ENCODE measurements at places on chromosomes 1 and 21.

DNA sequence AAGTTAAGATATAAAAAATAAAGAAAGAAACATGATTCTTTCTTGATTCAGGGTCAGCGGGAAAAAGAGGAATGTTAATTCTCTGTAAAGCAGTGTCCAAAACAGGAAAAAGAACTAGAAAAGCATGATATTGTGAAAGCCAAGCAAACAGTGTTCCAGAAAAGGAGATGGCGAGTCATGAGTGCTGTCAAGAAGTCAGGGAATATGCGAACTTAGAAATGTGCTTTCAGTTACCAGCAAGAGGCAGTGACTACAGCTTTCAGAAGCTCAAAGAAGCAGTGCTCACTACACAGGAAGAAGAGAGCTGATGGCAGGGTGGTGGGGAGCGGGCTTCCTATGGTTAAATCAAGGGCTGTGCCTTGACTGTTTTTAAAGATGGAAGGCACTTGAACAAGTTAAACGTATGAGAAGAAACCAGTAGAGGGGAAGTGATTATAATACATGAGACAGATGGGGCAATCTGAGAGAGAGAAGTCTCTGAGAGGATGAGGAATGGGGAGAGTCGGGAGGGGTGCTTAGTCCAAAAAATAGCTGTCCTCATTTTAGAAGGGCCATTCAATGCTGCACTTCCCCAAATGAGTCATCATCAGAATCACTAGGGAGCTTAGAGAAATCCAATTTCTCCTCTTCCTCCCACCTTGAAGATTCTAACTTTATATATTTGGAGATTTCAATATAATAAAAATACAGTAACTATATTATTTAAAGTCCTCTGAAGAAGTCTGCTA lies 90.4 kb downstream of the KCNK1 start:
- no peak for DNase-seq

DNA sequence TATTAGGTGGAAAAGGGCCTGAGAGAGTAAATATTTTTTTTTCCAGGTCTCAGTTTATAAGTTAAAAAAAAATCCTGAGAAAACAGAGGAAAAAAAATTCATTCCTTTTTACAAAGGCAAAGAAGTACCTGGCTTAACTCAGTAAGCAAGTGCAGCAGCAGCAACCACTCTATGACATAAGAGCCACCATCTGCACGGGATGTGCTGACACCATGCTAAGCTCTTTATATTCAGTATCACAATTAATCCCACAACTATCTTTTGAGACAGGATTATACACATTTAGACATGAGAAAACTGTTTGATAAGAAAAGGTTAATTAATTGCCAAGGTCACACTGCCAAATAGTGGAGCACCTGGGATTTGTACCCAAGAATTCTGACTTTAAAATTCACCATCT lies 13.4 kb upstream of the DPT start:
- no peak for DNase-seq

- DNase-seq: no peak
These were observed 6.8 kb downstream of the RPE65 start for GRCh38 chr1:68442822-68443556.

DNA sequence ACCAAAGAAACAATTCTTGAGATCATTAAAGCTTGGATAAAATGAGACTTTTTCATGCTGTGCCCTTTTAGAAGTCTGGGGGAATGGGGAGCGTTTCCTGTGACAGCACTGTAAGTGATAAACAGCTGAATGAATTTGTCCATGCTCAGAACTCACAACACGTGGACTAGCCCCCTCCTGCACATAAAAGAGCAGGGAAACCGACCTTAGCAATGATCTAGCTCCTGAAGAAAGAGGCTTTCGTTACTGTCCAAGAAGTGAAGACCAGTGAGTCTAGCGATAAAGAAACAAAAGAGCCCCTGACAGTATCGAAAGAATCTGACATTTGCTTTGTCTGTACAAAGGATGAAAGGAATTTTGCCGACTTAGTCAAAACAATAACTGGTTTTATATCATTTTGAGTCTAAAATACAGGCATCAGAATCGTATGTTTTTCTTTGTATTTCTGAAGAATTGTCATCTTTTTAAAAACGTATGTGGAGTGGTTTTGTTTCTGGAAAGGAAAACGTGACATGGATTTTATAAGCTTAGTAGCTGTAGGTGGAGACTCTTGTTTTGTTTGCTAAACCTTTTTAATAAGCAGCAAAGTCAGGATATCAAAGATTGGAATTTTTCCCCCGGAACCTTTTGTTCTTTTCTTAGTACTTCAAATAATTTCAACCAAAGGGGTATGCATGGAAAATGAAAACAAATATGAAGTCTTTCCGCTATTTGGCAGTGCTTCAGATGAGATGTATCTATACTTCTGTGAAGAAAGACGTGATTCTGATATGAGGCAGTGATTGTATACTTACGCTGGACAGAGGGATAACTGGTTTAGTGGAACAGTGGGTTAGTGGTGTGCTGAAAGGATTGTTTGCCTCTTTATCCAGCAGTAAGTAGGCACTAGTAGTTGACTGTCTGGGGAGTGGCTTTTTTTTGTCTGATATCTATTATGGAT lies 61.0 kb downstream of the MAST2 start:
- DNase-seq: no peak

DNA sequence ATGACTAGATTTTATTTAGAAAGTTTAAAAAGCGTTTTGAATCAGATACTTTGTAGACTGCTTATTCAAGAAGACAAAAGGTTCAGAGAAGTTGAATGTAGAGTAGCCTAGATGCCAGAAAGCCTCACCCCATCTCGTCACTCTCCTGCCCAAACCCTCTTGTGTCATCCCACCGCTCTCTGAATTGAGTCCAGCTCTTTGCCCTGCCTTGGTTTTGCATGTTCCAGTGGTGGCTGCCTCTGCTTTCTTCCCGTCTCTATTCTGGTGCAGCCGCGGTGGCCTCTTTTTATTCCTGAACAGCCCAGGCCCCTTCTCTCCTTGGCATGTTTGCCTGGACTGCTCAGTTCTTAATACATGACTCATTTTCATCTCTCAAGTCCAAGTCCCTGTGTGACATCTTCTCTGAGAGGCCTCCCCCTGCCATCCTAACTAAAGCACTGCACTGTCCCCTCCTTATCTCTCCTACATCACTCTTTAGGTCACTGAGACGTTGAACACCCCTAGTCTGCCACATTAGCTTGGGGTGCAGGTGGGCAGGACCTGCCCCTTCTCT lies 22.9 kb downstream of the PRDM2 start:
- DNase-seq: no peak

DNA sequence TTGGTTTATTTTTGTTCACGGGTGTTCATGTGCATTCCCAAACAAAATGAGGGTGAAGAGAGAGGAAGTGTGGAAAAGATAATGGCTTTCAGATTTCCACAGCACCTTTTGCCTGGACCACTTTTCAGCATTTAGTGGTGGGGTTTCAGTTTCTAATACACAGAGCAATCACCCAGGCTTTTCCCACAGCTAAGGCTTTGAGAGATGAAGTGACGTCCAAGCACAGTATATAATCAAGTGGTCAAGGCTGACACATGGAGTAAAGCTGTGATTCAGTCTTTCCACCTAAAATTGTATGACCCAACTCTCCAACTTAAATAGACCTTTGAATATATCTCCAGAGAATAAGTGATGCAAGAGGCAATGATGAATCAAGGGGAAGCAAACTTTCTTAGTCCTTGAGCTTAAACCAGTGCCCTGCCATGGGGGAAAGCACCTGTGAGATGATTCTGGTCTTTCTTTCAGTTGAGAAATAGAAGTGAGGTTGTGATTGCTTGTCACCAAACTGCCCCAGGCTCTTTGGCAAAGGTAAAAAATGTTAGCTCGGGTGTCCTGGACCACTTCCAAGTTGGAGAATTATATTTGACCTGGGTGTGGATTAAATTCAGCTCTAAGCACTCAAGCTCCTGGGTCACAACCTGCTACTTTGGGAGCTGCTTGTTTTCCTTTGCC lies 2.4 kb upstream of the PIK3R3 start:
- DNase-seq: no peak

GRCh38 chr1:223038288-223039006 lies 104.6 kb downstream of the TLR5 start:
- no peak for DNase-seq

GRCh38 chr1:41362749-41363590 lies 1.7 kb downstream of the FOXO6 start:
- no peak for DNase-seq

GRCh38 chr1:199087144-199087543 lies 448.3 kb downstream of the PTPRC start:
- no peak for DNase-seq

DNA sequence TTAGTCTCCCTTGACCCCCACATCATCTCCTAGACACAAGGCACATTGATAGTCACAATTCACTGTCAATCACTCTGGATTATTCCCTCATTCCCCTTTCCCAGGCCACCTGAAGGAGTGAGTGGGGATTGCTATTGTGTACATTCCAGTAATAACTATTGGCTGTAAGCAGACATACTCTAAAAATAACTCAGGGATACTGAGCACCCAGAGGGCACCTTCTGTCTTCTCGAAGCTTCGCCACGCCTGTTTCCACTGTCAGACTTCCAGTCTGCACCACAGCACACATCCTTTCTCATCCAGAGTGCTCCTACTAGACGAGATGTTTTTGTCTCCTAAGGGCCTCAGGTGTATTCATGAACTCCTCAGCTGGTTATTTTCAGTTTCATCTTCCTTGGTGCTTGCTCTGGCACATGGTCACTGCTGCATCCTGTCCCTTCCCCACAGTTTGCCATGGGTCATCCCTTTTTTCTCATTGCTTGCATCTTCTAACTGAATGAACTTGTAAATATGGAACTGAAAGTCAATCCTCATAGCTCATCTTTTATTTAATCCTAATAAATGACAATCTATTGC lies 848 bp upstream of the APOBEC4 start:
- no peak for DNase-seq

DNA sequence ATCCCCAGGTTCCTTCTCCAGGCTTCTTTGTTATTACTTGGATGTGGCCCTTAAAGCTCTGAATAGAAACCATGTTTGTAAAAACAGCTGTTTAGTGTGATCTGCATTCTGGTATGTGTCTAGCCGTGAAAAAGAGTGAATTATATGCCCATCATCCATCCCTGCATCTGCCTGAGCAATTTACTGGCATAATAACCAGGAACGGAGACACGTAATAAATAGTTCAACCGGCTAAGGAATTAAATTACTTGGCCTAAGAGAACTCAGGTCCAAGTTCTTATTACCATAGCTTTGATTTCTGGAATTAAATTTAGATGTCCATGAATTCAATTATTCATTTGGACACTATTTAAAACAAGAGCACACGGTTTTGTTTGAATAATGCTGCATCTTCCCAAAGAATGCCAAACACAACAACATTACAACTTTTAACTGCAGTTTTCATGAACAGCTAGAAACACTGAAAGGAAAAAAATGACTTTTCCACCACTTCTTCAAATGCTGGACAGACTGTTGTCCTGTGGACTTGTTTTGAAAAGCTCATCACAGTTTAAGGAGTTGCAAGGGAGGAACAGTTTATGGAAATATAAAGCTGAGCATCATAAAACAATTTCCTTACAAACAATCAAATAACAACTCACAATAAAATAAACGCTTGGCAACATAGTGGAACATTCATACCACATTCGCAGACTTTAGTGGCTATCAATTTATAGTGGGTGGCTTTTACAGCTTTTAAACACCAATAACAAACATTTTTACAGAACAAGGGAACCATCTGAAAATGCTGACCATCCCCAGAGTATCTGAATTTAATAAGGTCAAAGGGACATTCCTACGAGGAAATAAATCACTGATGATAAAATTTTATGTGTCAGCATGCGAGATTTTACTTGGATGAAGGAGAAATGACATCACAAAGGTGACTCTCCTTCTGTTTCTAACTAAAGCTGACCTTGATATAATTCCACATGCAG lies 144.7 kb downstream of the APP start:
- no peak for DNase-seq

GRCh38 chr1:80542231-80542630 lies 1258.5 kb upstream of the ADGRL2 start:
- no peak for DNase-seq

- DNase-seq: no peak
These were observed 96.5 kb downstream of the NEK7 start for GRCh38 chr1:198253259-198253658.

DNA sequence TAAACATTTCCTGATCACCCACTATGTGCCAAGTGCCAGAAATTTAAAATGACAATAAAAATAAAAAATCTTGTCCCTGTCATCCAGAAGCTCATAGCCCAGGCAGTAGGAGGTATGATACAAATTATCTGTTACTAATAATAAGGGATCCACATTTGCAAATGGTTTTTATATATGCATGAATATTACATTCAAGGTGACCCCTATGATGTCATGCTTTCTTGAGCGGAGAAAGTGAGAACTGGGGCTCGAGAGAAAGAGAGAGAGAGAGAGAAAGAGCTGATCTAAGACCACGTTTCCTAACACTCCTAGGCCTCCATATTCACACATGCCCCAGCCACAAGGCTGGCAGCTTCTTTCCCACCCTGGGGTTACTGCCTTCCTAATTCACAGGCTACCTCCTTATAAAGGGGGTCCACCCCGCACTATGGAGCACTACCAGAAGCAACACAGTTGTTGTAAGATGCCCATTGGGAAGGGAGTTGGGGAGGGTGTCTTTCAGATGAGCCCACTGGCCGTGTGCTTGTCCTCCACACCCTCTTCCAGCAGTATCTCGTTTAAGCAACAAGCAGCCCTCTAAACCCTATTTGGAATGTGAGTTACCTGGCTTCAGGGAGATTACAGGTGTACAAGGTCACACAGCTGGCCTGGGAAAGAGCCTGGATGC lies 28.8 kb upstream of the LRRN2 start:
- no peak for DNase-seq

DNA sequence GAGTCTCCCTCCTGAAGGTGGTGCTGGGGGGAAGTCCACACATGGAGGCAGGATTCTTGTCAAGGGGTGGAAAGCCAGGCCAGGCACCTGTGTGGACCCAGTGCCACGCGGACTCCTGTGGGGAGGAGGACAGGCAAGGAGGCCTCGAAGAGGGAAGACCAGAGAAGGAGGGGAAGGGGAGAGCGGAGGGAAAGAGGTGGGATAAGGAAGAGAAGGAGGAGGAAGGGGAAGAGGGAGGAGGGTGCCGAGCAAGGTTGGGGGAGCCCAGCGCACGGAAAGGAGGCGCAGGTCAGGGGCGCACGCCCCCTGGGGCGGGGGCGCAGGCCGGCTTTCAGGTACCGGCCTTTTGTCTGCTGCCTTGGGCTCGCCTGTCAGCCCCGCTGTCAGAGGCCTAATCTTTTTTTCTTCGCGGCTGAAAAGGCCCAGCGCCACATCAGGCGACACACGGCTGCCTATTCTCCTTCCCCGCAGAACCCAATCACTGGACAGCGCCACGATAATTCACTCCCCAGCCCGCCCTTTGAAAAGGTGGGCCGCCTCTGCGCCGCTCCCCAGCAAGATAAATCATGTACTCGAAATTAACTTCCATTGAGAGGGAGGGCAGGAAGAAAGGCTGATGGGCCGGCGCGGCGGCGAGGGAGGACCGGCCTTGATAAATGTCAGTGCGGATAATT lies 42.5 kb downstream of the PRDM16 start:
- no peak for DNase-seq

GRCh38 chr1:33332881-33333280 lies 12.0 kb upstream of the A3GALT2 start:
- no peak for DNase-seq

GRCh38 chr1:34319218-34319617 lies 142.5 kb downstream of the C1orf94 start:
- DNase-seq: no peak

GRCh38 chr1:43285269-43285990 lies at the start of gene C1orf210:
C1orf210 (minus strand) TSS chr1:43285581; CDS start chr1:43283270, 2,311 bp downstream.
- no peak for DNase-seq

Measured in activated gamma-delta T cell treated with Interleukin-2 at 50 U/mL for 16 hours (primary cell).